Astrocyte (in vitro differentiated cells and primary cell): ENCODE measurements at places on chromosomes 6 and 20. TPM values are rescaled to one million over a fixed set of nuclear protein-coding genes. Genes with fewer than 3 reads are reported as not detected.
A peak's percentile ranks its signal among the peaks of the same experiment; 100 is the strongest.

The GRM1 gene
- total RNA-seq = 0.05 and 0.07 TPM in 2 replicates

The SLC18B1 gene
- total RNA-seq = 8.2 and 10.6 TPM in 2 replicates

The TFAP2A gene
- 2.1 and 6.6 TPM in 2 replicates for total RNA-seq

The WFDC2 gene
- total RNA-seq = 2.4 and 4.1 TPM in 2 replicates

DNA sequence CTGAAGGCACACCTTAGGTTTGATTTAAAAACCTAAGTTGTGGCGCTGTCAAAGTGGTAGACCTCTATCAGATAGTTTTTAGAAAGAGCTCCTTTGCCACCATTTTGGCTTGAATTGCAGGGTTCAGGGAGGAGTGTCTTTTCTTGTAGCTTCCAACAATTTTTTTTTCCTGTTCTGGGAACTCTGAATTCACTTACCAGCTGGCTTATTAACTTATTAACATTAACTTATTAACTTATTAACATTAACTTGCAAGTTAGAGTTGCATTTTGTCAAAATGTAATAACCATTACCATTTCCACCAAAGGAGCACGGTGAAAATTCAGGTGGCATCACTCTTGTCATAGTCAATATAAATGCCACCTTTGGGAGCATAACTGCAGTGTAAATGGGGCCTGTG lies 181.9 kb downstream of the ISM1 start:
- DNase-seq = no peak
- no peaks in the 10 kb centered on the region for H3K27me3 ChIP-seq
- H3K4me3 ChIP-seq = no peak overlapping the region
- no peaks in the 10 kb centered on the region for H3K4me1 ChIP-seq

DNA sequence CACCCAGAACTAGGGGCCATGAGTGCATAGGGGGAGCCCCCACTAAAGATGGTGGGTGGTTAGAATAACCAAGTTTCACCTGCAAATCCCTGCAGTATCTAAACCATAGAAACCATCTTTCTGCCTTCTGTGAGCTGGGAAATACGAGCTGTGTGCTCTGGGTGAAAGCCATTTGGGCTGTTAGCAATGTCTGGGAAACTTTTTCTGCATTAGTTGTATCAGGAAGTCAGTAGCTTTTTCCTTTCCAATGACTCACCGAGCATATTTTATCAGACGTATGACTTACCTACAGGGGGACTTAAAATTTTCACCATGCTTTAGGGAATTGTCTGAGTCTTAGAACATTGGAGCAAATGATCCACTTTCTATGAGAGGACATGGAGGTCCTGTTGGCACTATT lies 584.0 kb downstream of the QKI start:
- peak; percentile 30 for DNase-seq
- peaks cover 4% of the 10 kb centered on the region for H3K4me1 ChIP-seq
- no peak overlapping the region for H3K4me3 ChIP-seq
- H3K27me3 ChIP-seq = no peaks in the 10 kb centered on the region
- no peaks in the 10 kb centered on the region for H3K36me3 ChIP-seq
- H3K27ac ChIP-seq = no peak overlapping the region

GRCh38 chr6:112485827-112486212 lies 138.7 kb downstream of the RFPL4B start:
- no peak for DNase-seq
- H3K4me1 ChIP-seq = no peaks in the 10 kb centered on the region
- no peak overlapping the region for H3K27ac ChIP-seq

GRCh38 chr6:147103694-147104093 lies 100.5 kb upstream of the STXBP5 start:
- H3K27ac ChIP-seq = no peak overlapping the region
- no peak overlapping the region for H3K4me3 ChIP-seq
- no peaks in the 10 kb centered on the region for H3K36me3 ChIP-seq
- DNase-seq = no peak

DNA sequence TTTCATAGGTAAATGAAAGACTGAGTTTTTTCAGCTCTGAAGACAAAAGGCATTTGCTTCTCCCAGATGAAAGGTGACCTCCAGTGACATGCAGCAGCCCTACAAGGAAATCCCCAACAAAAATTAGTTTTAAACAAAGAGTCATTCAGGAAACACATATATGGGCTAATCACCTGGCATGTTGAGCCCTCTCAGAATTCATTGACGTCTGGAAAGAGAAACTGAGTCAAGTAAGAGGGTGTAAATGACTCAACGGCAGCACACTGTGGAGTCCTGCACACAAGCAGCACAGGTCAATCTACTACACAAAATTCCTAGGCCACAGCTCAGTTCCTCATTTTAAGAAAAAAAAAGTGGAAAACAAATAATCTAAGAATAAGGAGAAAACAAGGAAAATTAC lies 592.3 kb downstream of the EPHA7 start:
- no peak overlapping the region for H3K27ac ChIP-seq
- DNase-seq = no peak
